Mesothelial cell of epicardium (in vitro differentiated cells): ENCODE measurements at places on chromosomes 7 and 10.

DNA sequence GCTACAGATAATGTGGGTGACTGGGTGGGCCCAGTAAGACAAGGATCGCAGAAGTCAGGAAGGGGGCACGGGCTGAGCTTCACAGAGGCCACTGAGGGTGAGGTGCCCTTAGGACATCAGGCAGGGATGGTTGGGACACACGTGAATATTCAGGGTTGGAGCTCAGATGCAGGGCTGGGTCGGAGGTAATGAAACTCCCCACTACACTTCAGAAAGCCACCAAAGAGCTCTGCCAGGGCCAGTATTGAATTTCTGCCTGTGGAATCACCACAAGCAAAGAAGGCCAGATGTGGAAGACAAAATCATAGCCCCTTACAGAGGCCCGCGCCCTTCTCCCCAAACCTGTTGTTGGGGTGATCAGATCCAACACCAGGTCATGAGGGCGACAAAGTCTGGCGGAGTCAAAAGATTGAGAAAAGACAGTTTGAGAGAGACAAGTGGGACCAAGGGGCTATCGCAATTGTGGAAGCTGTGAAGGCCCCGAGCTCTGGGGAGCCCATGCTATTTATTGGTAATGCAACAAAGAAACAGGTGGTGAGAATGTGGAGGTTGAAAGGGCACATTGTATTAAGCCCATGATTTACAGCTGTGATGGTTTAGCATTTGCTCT is 42.4 kb downstream of the STRA8 start:
- DNase-seq = no peak
- H3K4me3 ChIP-seq = no peak overlapping the region
- no peaks in the 10 kb centered on the region for H3K4me1 ChIP-seq
- no peaks in the 10 kb centered on the region for H3K36me3 ChIP-seq
- H3K27ac ChIP-seq = no peak overlapping the region
- peaks cover 16% of the 10 kb centered on the region for H3K27me3 ChIP-seq

GRCh38 chr7:84821671-84822534 is 365.0 kb downstream of the SEMA3D start:
- H3K27ac ChIP-seq = no peak overlapping the region
- DNase-seq = no peak
- no peak overlapping the region for H3K4me3 ChIP-seq
- no peaks in the 10 kb centered on the region for H3K27me3 ChIP-seq

GRCh38 chr7:114658216-114658615 is 243.6 kb downstream of the FOXP2 start:
- peaks cover 6% of the 10 kb centered on the region for H3K27me3 ChIP-seq
- H3K27ac ChIP-seq = peak overlapping the region; percentile 33
- no peak for DNase-seq
- H3K4me3 ChIP-seq = no peak overlapping the region

DNA sequence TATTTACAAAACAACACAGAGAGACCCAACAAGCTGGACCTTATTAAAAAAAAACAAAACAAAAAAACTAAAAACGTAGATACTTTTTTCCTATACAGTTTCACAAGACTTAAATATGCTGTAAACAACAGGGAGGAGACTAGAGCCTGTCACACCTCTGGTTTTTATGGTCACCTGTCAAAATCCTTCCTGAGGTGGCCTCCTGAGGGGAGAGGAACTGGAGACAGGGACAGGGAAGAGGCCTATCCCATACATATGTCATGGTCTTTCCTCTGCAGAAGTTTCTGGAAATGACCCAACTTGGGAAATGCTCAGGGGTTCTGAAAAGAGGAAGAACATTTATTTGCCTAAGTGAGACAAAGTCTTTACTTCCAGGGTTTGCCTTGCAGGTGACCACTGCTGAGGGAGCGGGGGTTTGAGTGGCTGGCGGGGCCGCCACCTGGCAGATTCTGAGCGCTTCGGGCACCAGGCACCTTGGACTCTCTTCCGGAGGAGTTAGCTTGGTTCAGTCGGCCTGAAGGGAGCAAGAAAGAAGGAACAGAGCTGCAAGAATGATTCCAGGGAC is 18.3 kb downstream of the CPA1 start:
- no peak overlapping the region for H3K4me3 ChIP-seq
- peaks cover 15% of the 10 kb centered on the region for H3K36me3 ChIP-seq
- H3K27me3 ChIP-seq = no peaks in the 10 kb centered on the region

DNA sequence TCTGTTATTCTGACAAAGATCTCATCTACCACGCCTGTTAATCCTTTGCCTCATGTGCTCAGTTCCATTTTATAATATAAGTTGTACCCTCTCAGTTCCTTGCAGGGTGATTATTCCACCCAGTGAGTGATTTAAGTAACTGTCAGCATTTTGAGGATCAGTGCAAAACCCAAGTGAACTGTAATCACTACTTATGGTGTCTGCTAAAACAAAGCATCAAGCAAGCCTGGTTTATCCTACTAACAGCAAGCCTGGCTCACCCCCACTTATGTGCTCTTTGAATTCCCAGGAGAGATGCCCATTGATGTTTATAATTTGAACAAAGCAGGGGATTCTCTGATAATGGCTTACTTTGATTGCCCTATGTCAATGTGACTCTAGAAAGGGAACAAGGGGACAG is 186.8 kb upstream of the LRGUK start:
- no peak overlapping the region for H3K4me3 ChIP-seq
- H3K4me1 ChIP-seq = peaks cover 1% of the 10 kb centered on the region
- no peak overlapping the region for H3K27ac ChIP-seq
- H3K27me3 ChIP-seq = no peaks in the 10 kb centered on the region

- H3K4me1 ChIP-seq = no peaks in the 10 kb centered on the region
- DNase-seq = no peak
- H3K27me3 ChIP-seq = peaks cover 59% of the 10 kb centered on the region
- no peaks in the 10 kb centered on the region for H3K36me3 ChIP-seq
- H3K27ac ChIP-seq = no peak overlapping the region
Observed at GRCh38 chr7:31114593-31115343, 62.7 kb downstream of the ADCYAP1R1 start.

- no peak overlapping the region for H3K27ac ChIP-seq
- H3K27me3 ChIP-seq = no peaks in the 10 kb centered on the region
- no peak overlapping the region for H3K4me3 ChIP-seq
- H3K4me1 ChIP-seq = no peaks in the 10 kb centered on the region
- no peak for DNase-seq
Observed at GRCh38 chr10:46079831-46080585, 33.9 kb upstream of the MSMB start.

- peaks cover 13% of the 10 kb centered on the region for H3K27me3 ChIP-seq
- H3K27ac ChIP-seq = no peak overlapping the region
- H3K36me3 ChIP-seq = no peaks in the 10 kb centered on the region
- H3K4me1 ChIP-seq = no peaks in the 10 kb centered on the region
Observed at GRCh38 chr10:2791774-2792443, 275.4 kb upstream of the PFKP start.

DNA sequence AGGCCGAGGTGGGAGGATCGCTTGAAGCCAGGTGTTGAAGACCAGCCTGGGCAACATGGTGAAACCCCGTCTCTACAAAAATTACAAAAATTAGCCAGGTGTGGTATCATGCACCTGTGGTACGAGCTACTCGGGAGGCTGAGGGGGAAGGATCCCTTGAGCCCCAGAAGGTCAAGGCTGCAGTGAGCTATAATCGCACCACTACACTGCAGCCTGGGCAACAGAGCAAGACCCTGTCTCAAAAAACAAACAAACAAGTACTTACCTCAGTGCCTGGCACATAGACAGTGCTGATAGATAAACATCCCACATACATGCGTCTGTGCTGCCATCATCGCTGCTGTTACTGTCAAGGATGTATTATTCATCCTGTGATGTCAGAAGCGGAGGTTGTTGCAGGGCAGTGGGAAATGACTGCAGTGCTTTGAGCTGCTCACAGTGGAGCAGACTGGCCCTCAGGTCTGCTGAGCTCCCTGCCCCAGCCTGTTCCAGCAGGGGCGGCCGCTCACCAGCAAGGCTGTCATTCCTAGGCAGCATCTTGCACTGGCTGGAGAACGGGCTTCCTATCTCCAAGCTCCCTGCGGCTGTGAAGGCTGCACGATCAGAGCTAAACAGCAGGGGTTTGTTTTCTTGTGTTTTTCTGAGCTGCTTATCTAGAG is 18.6 kb downstream of the FOXK1 start:
- H3K4me3 ChIP-seq = no peak overlapping the region
- H3K27me3 ChIP-seq = no peaks in the 10 kb centered on the region
- no peak for DNase-seq
- peak overlapping the region; percentile 45 for H3K27ac ChIP-seq
- no peaks in the 10 kb centered on the region for H3K36me3 ChIP-seq

- H3K4me3 ChIP-seq = no peak overlapping the region
- peaks cover 2% of the 10 kb centered on the region for H3K4me1 ChIP-seq
- no peaks in the 10 kb centered on the region for H3K27me3 ChIP-seq
Observed at GRCh38 chr10:131949041-131949862, 32.5 kb downstream of the BNIP3 start.

GRCh38 chr10:80760914-80761371 is 223.2 kb downstream of the SH2D4B start:
- DNase-seq = no peak
- no peak overlapping the region for H3K4me3 ChIP-seq
- H3K36me3 ChIP-seq = no peaks in the 10 kb centered on the region
- peaks cover 6% of the 10 kb centered on the region for H3K27me3 ChIP-seq

- H3K4me1 ChIP-seq = no peaks in the 10 kb centered on the region
- no peak overlapping the region for H3K4me3 ChIP-seq
- no peak for DNase-seq
- H3K27ac ChIP-seq = no peak overlapping the region
- no peaks in the 10 kb centered on the region for H3K36me3 ChIP-seq
- H3K27me3 ChIP-seq = no peaks in the 10 kb centered on the region
Observed at GRCh38 chr7:49297958-49298357, 373.6 kb downstream of the CDC14C start.

DNA sequence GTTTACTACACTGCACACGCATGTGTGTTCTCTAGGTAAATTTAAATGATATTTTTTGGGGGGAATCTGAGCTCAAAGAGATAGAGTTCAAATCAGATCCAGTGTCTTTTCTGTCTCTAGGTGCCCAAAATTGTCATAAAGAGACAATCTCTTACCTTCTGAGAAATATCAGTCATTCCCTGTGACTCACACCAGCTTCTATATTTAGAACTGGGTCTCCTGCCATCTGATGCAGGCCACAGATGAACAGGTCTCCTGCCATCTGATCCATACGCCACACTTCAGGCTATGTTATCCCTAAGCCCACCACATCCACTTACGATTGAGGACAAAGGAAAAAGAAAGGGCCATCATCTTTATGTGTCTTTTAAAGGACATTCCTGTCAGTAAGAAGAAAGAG is 136.3 kb upstream of the LAMB4 start:
- no peak overlapping the region for H3K4me3 ChIP-seq
- peaks cover 12% of the 10 kb centered on the region for H3K27me3 ChIP-seq
- H3K27ac ChIP-seq = no peak overlapping the region
- H3K36me3 ChIP-seq = no peaks in the 10 kb centered on the region

GRCh38 chr10:62384057-62384446 is 9.9 kb downstream of the ZNF365 start:
- H3K4me1 ChIP-seq = peaks cover 7% of the 10 kb centered on the region
- DNase-seq = no peak
- H3K36me3 ChIP-seq = no peaks in the 10 kb centered on the region
- no peaks in the 10 kb centered on the region for H3K27me3 ChIP-seq
- H3K27ac ChIP-seq = no peak overlapping the region

DNA sequence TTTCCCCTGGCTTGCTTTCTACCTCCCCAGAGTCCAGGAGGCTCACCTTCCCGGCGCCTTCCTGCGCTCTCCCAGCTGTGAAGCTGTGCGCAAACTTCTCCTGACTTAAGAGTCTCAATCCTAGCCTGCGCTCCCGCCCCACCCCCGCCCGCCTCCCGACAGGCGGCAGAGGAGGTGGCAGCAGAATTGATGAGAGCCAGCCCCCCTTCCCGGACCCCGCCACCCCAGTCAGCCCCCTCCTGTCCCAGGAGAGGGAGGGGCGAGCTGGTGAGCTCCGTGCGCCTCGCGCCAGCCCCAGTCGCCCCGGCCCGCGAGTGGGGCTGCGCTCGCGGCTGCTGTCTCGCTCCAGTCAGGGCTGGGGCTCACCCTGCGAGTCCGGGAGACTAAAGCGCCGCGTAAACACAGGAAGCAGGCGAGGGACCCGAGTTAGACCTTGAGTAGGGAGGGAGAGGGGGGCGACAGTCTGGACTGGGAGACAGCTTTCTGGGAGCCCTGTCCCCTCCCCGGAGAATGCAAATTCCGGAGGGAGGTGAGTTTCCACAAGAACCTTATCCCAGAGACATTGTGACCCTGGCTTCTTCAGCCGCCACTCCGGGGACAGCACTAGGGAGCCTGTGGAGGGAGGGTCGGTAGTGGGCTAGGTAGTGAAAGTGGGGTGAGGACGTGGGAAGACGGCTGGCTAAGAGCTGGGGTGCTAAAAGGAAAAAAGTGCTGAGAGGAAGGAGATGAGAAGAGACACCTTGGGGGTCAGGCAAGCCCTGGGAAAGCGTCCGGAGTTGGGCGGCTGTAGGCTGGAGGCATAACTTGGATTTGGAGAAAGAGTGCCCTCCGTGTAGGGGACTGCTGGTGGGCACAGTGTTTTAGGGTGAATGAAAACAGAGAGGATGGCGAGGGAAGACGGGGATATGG is at the start of gene CALCR:
CALCR (minus strand) TSS at position 79 of the 909 bp plus-strand sequence. CDS start 87,743 bp downstream, outside the sequence.
- peaks cover 15% of the 10 kb centered on the region for H3K4me1 ChIP-seq
- no peak within 1 kb of the TSS for H3K27ac ChIP-seq
- H3K27me3 ChIP-seq = peaks cover 94% of the 10 kb centered on the region
- no peaks in the 10 kb centered on the region for H3K36me3 ChIP-seq

DNA sequence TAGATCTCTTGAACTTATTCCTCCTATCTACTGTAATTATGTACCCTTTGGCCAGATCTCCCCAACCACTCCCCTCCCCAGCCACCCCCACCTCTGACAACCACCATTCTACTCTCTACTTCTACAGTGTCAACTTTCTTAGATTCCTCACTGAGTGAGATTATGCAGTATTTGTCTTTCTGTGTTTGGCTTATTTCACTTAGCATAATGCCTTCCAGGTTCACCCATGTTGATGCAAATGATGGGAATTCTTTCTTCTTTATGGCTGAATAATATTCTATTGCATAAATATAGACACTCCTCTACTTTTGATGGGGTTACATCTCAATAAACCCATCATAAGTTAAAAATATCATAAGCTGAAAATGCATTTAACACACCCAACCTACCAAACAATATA is 21.3 kb upstream of the HNRNPH3 start:
- no peaks in the 10 kb centered on the region for H3K36me3 ChIP-seq
- no peak for DNase-seq
- H3K27me3 ChIP-seq = no peaks in the 10 kb centered on the region
- H3K27ac ChIP-seq = no peak overlapping the region

GRCh38 chr10:102635377-102635776 is 8.9 kb upstream of the TRIM8 start:
- H3K4me3 ChIP-seq = no peak overlapping the region
- peak overlapping the region; percentile 85 for H3K27ac ChIP-seq

DNA sequence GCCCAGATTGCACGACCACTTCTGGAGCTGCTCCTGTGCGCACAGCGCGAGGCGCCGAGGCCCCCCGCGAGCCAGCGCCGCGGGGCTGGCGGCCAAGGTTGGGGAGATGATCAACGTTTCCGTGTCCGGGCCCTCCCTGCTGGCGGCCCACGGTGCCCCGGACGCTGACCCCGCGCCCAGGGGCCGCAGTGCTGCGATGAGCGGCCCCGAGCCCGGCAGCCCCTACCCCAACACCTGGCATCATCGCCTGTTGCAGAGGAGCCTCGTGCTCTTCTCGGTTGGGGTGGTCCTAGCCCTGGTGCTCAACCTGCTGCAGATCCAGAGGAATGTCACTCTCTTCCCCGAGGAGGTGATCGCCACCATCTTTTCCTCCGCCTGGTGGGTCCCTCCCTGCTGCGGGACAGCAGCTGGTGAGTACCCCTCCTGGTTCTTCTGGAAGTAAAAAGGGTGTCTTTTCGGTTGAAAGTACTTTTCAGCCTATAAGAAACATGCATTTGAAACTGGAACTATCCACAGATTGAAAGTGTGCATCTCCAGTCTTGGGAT is 683 bp downstream of the INSIG1 start:
- H3K27ac ChIP-seq = peak overlapping the region; percentile 91
- H3K27me3 ChIP-seq = no peaks in the 10 kb centered on the region
- peaks cover 5% of the 10 kb centered on the region for H3K36me3 ChIP-seq
- H3K4me1 ChIP-seq = peaks cover 40% of the 10 kb centered on the region
- peak overlapping the region; percentile 86 for H3K4me3 ChIP-seq
